ENCODE measurements at places on chromosomes 6 and 20.

- no peak for DNase-seq
Observed at GRCh38 chr6:157999168-158000051, 17.7 kb downstream of the SYNJ2 start.

- DNase-seq: no peak
Observed at GRCh38 chr20:32752458-32753250, 9.4 kb upstream of the COMMD7 start.

- DNase-seq: no peak
Observed at GRCh38 chr6:101178748-101179147, 214.8 kb upstream of the GRIK2 start.

DNA sequence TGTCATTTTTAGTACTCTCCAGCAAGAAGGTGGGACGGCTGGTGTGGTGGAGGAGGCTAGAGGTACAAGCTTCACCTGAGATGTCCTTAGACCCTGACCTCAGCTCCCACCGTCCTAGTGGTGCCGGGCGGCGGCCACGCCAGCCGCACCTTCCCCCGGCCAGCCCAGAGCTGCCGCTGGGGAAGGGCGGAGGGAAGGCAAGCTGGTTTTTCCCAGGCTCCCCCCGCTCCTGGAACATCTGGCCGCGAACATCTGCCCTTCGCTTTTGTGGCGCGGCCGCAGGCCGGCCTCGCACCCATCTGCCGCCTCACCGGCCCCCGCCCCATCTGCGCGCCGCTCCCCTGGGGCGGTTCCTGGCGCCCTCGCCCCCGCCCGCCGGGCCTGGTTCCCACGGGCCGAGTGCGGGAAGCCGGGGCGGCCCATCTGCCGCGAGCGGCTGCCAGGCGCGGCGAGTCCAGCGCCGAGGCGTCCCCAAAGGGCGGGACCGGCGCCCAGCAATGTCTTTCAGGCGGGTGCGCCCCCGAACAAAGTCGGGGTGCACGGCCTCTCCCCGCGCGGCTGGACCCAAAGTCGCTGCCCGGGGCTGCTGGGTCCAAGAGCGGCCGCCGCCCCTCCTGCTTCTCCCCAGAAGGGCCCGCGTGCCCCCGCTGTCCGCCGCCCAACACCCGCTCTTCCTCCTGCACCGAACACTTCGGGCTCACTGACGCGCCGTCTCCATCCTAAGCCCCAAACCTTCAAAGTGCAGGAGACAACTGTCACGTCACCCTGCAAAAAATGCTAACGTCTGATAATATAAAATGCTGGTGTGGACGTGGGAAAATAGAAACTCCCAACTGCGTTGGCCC, 17.3 kb upstream of the ID1 start:
- DNase-seq: no peak

GRCh38 chr20:25629816-25630499, 6.1 kb upstream of the NANP start:
- DNase-seq: no peak

Measured in T-helper 9 cell (primary cell).